ENCODE measurements at places on chromosomes 2 and 18. TPM values are rescaled to one million over a fixed set of nuclear protein-coding genes. Genes with fewer than 3 reads are reported as not detected.

- DNase-seq: no peak
These were observed 13.0 kb downstream of the ATIC start for GRCh38 chr2:215324811-215325210.

- DNase-seq: no peak
These were observed 252.5 kb downstream of the TPGS2 start for GRCh38 chr18:36576339-36576738.

GRCh38 chr2:47771211-47771610, 11.7 kb upstream of the MSH6 start:
- no peak for DNase-seq

DNA sequence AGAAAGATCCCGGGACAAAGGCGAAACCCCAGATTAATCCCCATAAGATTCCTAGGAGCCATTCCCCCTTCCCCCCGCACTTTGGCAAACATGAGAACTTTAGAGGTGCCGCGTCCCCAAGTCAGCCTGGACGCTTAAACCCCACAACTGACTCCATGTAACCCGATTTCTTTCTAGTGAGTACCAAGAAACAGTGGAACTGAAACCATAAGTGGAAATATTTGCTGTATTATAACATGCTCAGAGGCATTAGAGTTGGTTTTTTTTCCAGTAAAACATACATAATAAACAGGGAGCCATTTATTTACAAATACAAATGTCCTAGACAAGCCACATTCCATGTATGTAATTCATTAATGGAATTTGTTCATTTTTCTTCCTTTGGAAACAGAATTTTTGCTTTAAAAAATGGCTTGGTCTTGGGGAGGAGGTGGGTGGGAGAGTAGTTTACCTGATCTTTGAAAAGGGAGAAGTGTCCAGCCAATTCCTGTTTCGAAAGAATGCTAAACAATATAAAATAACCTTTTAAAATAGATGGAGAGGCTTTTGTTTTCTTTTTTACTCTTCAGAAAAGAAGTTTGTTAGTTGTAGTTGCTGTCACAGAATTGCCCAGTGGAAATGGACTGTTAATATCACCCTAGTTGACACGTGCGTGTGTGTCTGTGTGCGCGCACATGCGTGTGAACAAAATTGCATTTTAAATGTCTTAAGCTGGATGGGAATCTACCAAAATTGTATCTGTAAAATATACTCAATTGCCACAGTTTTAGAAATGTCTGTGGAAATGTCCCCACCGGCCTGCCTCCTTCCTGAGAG, 10.6 kb downstream of the POU3F3 start:
- no peak for DNase-seq

- DNase-seq: no peak
These were observed 3.5 kb downstream of the CDK5R2 start for GRCh38 chr2:218962859-218963492.

DNA sequence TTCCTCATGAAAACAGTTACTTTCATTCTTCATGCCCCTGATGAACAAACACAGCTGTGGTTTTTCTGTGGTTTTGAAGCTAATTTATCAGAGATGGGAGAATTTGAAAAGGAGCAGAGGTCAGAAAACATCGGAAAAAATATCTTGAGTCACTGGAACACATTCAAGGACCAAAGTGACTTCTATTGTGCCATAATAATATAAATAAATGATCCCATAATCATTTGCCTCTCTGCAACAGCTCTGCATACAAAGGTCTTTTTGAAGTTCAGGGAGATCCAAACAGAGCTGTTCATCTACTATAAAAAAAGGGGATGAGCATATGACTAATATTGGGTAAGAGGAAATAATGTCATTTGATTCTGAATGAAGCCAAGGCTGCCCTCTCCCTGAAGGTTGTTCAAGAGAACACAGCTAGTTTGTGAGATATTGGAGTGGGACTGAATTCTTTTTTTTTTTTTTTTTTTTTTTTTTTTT, 201.3 kb upstream of the GALNT5 start:
- no peak for DNase-seq

The DTNA gene
- total RNA-seq: not detected

The REG1B gene
- not detected for total RNA-seq

The OXER1 gene
- total RNA-seq: not detected

The PTPRN gene
- not detected for total RNA-seq

All from natural killer cell treated with Interleukin-12 subunit alpha and Interleukin-12 subunit beta and Interleukin-15 and Interleukin-18, amount 100 ng/mL, for 72 hours (primary cell).